Activated CD4-positive, CD25-positive, alpha-beta regulatory T cell treated with anti-CD3 and anti-CD28 coated beads, Interleukin-2, amount 50 U/mL, for 72 hours (primary cell): ENCODE measurements at places on chromosomes 7 and 10.

- no peak for DNase-seq
Measured at GRCh38 chr7:31465285-31465684, 48.6 kb upstream of the ITPRID1 start.

DNA sequence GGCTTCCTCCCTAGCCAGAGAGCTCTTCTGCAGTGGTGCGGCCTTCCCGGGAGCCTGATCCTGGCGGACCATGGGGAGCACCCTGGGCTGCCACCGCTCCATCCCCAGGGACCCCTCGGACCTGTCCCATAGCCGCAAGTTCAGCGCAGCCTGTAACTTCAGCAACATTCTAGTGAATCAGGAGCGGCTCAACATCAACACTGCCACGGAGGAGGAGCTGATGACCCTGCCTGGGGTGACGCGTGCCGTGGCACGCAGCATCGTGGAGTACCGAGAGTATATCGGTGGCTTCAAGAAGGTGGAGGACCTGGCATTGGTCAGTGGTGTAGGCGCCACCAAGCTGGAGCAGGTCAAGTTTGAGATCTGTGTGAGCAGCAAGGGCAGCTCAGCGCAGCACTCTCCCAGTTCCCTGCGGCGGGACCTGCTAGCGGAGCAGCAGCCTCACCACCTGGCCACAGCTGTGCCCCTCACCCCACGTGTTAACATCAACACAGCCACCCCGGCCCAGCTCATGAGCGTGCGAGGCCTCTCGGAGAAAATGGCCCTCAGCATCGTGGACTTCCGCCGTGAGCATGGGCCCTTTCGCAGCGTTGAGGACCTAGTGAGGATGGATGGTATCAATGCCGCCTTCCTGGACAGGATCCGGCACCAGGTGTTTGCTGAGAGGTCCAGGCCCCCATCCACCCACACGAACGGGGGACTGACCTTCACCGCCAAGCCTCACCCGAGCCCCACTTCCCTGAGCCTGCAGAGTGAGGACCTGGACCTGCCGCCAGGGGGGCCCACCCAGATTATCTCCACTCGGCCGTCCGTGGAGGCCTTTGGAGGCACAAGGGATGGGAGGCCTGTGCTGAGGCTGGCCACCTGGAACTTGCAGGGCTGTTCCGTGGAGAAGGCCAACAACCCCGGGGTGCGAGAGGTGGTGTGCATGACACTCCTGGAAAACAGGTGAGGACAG, 1.5 kb downstream of the EEPD1 start:
- no peak for DNase-seq

DNA sequence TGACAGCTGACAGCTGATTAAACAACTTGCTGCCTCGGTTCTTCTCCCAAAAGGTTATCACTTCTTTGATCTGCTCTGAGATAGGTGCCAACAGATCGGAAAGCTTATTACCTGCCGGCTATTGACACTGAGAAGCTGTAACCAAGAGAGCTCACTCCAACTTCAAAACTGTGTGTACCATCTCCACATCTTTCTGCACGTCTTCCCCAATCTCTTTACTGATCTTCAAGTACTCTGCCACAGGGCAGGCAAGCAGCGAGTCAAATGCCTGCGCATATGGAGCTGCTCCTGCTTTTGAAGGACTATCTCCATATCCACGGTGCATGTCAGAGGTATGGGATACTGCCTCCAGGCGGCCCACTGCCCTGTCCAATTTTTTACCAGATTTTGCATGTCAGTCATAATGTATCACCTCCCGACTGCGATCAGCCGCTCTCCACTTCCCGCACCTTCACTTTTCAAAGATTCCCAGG, 352 bp upstream of the ZNF485 start:
- peak; percentile 37 for DNase-seq

DNA sequence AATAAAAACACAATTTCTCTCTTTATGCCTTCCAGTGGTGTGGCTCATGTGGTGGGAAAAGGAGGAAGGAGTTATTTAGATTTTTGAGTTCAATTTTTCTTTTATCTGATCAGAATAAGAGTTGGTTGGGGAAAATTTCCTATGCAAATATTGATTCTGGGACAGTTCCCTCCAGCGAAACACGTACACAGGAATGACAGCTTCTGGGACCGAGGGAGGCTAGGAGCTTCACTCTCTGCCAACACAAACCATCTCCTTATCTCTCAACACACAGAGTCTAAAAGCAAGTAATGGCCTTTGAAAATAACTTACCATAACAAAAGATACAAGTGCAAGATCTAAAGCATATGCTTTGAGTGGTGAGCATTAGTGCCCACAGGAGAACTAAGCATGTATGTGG, 122.7 kb downstream of the RAPGEF5 start:
- DNase-seq: no peak

DNA sequence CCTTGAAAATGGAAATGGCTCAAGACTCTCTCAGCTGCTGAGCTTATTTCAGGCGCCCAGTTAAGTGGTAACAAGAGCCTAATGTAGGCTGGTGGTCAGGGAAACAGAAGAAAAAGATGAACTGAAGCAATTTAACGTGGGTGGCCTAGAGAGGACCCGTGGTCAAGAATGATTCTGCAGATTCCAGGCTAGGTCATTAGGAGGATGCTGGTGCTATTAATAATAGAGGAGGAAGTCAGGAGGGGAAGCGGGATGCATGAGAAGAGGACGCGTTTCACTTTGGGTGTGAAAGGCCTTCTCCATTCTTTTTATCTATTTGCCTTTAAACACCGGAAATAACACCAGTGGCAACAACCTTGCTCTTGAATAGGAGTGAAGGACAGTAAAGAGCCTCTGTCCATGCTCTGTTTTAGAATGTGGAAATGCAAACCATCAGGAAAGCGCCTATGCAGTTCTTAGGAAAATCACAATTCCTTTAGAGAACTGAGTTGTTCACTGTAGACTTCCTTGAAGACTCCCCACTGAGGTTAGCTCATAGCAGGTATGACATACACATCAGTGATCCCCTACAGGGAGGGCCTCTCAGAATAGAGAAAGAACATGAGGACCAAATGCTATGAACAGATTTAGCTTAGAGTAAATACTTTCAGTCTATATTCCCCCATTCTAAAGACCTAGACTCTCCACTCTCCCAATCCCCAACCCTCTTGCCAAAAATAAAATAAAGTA, 8.6 kb downstream of the LIPA start:
- DNase-seq: no peak

- no peak for DNase-seq
Measured at GRCh38 chr7:11394438-11394837, 420.8 kb downstream of the PHF14 start.

DNA sequence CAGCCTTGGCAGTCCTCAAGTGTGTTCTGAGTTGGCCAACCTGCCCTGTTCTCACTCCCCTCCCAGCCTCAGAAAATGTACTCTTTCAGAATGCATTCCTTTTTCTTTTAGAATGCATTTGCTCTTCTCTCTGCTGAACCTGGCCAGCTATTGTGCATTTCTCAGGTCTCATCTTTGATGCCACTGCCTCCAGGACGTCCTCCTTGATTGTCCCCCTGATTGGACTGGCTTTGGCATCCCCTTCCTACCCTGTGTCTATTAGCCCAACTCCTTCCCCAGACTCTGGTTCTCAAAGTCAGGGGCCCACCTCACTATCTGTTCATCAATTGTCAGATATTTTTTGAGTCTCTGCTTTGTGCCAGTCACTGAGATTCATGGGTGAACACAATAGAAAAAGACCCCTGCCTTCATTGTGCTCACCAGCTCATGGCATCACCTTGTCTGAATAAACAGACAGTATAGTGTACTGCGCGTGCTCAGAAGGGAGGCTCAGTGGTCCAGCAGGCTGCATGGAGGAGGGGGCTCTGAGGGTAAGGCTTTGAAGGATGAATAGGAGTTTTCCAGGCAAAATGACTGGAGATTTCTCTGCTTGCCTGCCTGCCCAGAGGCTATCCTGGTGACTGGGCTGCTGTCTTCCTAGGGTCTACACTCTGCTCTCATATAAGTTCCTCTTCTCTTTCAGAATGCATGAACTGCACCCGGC, 96.5 kb downstream of the MYL10 start:
- no peak for DNase-seq
